ENCODE measurements at places on chromosomes 7 and 10.

GRCh38 chr7:20152511-20152910, 64.7 kb downstream of the MACC1 start:
- DNase-seq: no peak

DNA sequence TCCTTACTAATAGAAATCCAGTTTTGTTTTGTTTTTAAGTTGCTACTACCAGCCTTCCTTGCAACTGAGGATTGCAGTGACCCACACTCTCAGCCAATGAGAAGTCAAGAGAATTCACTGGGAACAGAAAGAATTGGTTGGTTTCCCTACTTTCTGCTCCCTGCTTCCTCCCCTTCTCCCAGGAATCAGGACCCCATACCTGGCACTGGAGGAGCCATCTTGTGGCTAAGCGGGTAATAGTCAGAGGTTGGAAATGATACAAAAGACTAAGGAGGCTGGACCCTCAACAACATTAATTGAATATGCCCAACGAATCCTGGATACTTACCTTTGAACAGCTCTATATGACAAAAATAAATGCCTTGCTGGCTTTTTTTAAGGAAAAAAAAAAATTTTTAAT, 6.3 kb downstream of the TMEM176A start:
- DNase-seq: no peak

GRCh38 chr7:5214641-5215040, 24.6 kb downstream of the WIPI2 start:
- no peak for DNase-seq

DNA sequence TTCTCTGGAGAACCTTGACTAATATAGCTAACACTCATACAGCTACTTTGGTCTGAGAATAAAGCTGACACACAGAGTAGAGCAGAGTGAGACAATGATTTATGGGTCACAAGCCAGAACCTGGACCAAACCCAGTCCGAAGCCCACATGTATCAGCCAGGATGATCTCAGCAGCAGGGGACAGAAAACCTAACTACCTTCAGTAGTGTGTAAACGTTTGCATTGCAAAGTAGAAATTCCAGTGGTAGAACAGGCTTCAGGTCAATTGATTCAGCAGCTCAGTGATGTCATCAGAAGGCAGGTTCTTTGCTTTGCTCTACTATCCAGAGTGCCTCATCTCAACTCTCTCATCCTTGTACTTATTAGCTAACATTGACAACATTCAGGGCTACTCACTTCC, 62.5 kb upstream of the PALS2 start:
- DNase-seq: no peak

DNA sequence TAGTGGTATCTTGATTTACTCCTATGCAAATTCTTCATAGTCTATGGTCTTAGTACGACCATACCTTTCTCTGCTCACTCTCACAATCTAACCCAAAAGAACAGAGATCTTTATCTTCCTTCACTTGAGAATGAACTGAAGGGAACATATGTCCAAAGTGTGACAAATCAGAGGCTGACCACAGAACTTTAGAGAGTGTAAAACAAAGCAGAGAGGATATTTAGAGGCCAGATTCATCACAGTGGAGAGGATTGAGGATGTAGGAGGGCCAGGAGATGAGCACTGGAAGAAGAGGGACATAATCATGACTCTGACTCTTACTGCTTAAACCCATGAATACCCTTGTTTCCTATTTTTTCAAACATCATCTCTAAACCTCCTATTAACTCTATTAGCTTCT, 935.3 kb upstream of the PHF14 start:
- DNase-seq: no peak

GRCh38 chr7:139321071-139321745, 19.9 kb upstream of the FMC1 start:
- DNase-seq: no peak

- no peak for DNase-seq
Observed at GRCh38 chr10:11167233-11167966, 149.7 kb downstream of the CELF2 start.

DNA sequence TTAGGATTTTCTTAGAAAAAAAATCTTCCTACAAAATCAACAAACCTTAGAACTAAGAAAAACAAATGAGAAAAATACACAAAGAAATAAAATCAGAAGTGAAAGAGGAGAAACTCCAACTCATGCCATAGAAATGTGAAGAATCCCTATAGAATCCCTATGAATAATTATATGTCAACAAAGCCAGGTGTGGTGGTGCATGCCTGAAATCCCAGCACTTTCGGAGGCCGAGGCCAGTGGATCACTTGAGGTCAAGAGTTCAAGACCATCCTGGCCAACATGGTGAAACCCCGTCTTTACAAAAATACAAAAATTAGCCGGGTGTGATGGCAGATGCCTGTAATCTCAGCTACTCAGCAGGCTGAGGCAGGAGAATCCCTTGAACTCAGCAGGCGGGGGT, 27.1 kb downstream of the ACSM6 start:
- no peak for DNase-seq

DNA sequence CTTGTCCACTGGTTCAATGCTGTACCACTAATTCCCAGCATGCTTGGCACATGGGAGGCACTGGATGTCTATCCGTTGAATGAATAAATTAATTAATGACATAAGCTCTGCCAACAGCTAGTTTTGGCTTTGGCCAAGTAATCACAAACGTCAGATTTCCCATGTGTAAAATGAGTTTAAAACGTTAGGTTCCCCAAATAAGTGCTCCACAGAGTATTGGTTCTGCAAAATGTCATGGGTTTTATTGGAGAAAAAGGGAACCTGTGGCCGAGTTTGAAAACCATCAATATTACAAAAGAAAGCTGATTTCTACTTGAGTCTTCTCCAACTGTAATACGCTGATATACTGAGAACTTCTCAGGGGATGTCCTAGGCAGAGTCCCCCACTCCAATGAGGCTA, 23.2 kb downstream of the ELMO1 start:
- no peak for DNase-seq

GRCh38 chr7:99385564-99385963, 11.0 kb downstream of the ARPC1B start:
- DNase-seq: no peak

DNA sequence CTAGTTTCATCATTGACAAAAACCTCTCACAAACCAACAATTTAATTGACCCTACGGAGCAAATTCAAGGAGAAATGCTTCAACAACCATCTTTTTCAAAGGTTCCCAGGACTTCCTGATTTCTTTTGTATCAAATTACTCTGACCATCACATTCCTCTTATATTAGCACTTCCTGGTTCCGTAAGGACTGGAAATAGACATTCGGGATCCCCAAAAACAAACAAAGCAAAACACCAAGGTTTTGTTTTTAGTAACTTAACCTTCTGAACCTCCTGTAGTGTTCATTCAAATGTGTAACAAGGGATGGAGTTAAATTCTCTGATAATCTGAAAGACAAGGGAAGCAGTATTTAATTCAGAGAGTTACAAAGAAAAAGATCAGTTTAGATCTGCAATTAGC, 387.6 kb upstream of the NRP1 start:
- no peak for DNase-seq

GRCh38 chr7:71261066-71261465, 129.1 kb downstream of the GALNT17 start:
- DNase-seq: no peak

GRCh38 chr7:120733143-120733542, 124.8 kb downstream of the TSPAN12 start:
- DNase-seq: no peak

- no peak for DNase-seq
Observed at GRCh38 chr10:98391065-98391464, 23.9 kb downstream of the PYROXD2 start.

GRCh38 chr7:132785870-132786269, 209.6 kb upstream of the PLXNA4 start:
- DNase-seq: no peak

DNA sequence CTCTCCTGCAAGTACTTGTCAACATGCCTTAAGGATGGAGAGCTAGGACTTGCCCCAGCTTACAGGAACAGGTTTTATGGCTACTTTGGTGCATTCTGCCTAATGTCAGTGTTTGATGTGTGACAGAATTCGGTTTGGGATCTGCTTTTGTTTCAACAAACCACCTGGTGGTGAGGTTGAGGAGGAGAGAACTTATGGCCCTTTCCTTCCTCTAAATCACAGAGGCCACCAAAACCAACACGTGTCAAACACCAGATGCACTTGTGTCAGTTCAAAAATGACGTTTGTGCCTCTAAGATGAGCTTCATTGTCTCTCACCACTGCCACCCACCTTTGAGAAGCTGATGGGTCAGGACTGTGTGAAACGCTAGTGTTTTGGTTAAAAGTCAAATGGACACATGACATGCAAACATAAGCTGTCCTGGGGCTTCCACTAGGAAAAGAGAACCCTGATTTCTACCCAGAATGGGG, 83.9 kb downstream of the OSBPL3 start:
- DNase-seq: no peak

GRCh38 chr10:93604146-93604545, 3.1 kb upstream of the RBP4 start:
- DNase-seq: no peak

GRCh38 chr7:45196374-45196773, 38.8 kb downstream of the RAMP3 start:
- DNase-seq: no peak

DNA sequence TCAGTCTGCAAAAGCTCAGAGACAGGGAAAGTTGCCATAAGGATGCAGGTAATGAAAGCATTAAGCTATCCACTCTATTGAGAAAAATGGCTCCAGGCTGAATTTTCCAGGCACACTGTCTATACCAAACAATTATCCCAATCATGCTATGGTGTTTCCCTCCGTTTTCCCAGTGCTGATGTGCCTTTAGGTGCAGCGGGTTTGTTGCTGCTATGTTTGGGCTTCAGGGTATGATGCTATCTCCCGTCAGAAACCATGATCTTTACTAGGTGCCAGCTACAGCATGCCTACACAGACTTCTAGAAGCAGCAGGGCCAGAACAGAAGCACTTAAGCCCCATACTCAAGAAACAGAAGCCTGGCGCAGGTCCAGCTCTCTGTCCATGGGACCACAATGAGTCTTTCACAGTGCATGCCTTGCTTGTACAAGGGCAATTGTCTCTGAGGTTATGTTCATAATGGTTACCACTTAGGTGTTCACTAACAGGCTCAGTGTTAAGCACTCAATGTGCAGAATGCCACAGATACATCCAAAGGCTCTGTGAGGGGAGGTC, 19.4 kb downstream of the STEAP1B start:
- no peak for DNase-seq

DNA sequence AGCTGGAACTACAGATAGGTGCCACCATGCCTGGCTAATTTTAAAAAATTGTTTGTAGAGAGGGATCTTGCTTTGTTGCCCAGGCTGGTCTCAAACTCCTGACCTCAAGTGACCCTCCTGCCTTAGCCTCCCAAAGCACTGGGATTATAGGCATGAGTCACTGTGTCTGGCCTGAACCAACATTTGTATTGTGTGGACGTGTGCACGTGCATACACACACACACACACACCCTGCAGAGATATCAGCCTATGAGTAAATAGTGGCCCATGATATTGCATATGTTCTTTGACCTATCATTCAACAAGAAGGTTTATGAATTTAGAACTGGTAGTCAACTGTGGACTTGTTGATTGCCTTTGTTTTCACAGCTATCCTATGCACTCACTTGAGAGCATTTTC, 161.6 kb downstream of the BAMBI start:
- DNase-seq: no peak

DNA sequence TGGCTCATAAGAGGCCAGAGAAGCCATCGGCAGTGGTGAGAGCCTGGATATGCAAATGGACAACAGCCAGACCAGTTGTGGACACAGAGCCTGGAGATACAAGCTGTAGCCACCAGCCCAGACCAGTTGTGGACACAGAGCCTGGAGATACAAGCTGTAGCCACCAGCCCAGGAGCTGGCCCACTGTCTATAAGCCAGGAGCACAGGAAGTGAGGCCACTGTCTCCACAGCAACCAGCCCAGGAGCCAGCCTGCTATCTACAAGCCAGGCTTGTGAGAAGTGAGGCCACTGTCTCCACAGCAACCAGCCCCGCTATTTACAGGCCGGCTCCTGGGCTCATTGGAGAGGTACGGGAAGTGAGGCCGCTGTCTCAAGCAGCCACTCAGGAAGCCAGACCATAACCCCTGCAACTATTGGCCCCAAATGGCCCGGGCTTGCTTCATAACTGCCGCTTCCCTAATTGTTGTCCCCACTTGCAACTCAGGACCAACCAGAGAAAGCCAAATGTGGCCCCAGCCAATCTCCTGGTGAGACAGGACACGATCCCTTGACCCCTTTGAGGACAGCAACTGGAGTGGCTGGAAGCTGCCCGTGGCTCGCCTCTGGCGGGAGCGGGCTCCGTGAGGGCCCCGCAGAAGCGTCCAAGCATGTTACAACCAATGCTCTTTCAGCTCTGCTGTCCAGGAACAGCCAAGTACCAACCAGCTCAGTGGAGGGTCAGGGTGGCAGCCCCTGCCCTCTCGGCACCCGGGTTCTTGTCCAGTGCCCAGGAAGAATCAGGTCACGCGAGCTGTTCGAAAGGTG, 44.1 kb upstream of the CNPY1 start:
- no peak for DNase-seq

- DNase-seq: no peak
Observed at GRCh38 chr10:116753759-116754158, 11.4 kb upstream of the HSPA12A start.

DNA sequence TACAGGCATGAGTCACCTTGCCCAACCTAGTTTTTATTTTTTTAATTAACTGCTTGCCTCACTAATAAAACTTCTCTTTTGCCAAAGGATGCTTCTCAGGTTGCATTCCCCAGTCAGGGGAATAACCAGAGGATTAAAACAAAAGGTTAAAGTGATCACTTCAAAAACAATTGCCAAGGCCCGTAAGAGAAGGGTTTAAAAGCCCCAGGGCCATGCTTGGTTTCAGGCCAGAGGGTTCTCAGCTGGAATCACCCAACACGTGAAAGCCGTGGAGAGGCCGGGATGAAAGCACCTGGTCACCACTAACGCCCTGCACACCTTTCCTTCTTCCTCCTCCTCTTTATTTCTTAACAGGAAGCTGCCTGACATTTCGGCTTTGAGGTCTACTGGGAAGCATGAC, 587.5 kb downstream of the PTPRN2 start:
- DNase-seq: no peak

GRCh38 chr7:41047789-41048191, 655.1 kb downstream of the INHBA start:
- no peak for DNase-seq

Measured in stimulated activated CD8-positive, alpha-beta memory T cell treated with anti-CD3 and anti-CD28 coated beads, Interleukin-4, amount 100 ng/mL, for 4 hours (primary cell).